Heart left ventricle (tissue), 16 donors: ENCODE measurements at places on chromosomes 11 and 22.

- DNase-seq, result no peak
Measured at GRCh38 chr11:9550191-9550628, 23.3 kb upstream of the WEE1 start.

DNA sequence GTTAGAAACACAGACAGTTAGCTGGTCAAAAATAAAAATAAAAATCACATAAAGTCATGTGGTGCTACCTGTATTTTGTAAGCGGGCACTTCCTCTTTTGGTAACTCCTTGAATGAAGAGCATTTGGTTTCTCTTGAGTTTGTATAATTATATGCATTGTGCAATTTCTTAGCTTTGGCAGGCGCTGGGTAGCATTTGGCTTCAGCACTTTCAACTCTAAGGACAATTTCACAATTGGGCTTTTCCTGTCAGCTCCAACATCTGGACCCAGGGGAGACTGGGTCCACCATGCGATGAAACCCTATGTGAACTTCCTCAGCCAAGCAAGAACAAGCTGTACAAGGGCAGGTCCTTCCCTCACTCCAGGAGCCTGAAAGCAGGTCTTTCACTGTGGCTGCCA lies 169.1 kb downstream of the RRAS2 start:
- no peak for DNase-seq

DNA sequence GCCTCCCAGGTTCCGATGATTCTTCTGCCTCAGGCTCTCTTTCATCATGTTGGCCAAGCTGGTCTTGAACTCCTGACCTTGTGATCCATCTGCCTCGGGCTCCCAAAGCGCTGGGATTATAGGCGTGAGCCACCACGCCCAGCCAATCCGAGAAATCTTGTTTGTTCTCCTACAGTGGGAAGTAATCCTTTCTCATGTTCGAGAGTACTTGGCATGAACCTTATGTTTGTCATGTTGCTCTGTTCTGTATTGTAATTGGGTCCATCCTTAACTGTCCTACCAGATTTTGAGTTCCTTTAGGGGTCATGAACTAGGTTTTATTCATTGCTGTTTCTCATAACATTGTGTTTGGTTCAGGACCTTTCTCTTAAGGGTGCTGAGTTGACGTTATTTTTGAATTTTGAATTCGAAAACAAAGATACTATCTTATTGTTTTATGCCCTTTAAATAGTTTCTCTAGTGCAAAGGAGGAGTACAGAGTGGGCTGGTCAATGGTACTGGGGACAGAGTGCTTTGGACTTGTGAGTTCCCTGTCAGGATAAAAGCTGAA lies 113.4 kb upstream of the RRM1 start:
- no peak for DNase-seq

- no peak for DNase-seq
Measured at GRCh38 chr22:50532824-50533796, 3.3 kb upstream of the TYMP start.

- no peak for DNase-seq
Measured at GRCh38 chr11:27995083-27995482, 112.9 kb downstream of the KIF18A start.

- DNase-seq, result no peak
Measured at GRCh38 chr11:101327908-101328307, 198.3 kb upstream of the PGR start.

- DNase-seq, result no peak
Measured at GRCh38 chr11:72179049-72179803, 12.7 kb upstream of the FOLR1 start.

GRCh38 chr11:118608360-118609227 lies 1.2 kb downstream of the PHLDB1 start:
- peak; percentile 88 for DNase-seq

DNA sequence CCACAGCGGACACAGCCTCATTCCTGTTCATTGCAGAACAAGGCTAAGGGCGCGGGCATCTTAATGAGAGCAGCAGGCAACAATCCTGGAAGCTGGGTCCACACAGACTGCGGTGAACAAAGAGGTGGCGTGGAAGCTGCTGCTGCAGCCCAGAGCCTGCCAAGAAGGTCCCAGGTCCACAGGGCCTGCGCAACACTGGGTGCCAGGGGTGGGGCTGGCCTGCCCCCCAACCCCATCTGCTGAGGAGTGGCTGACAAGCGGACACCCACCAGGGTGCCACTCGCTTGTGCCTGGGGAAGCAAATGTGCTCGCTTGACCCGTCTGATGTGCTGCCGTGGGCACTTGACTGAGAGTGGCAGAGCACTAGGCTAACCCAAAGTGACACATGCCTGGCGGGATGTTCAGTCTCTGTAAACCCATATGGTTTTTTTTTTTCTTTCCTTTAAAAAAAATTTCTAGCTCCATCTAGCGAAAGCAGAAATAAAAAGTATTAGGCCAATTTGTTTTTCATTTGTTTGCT lies 83.2 kb upstream of the PITPNB start:
- DNase-seq, result no peak

GRCh38 chr11:2517016-2517385 lies 72.2 kb downstream of the KCNQ1 start:
- DNase-seq, result no peak

- peak; percentile 93 for DNase-seq
Measured at GRCh38 chr11:46392421-46393230, 1.1 kb upstream of the CHRM4 start.

DNA sequence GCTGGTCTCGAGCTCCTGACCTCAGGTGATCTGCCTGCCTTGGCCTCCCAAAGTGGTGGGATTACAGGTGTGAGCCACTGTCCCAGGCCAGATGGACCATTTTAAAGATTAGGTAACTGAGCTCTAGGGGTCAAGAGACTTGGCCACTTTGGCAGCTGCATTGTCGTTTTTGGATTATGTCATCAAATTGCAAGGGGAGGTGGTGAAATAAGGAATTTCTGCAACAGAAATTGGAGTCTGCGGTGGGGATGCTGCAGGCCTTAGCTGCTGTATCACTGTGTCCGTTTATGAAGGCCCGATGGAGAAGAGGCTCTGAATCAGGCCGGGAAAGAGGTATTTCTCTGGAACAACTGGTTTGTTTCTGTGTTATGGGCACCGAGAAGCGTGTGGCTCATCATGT lies 34.6 kb downstream of the PTPRJ start:
- no peak for DNase-seq

GRCh38 chr22:32628628-32629572 lies 154.3 kb downstream of the FBXO7 start:
- no peak for DNase-seq

DNA sequence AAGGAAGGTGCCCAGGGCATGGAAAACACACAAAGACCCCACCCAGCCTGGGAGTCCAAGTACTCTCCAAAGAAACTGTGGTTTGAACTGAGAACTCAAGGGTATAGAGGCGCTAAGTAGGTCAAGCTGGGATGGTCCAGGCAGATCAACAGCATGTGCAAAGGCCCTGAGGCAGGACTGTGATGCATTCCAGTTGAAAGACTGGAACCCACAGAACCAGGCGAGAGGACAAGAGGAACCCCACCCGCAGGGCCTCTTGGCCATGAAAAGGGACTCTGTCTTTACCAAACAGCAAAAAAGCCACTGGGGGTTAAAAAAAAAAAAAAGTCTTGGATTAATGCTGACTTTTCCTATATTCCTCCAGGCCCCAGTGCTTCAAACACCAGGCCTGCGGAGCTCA lies 14.3 kb downstream of the CARD10 start:
- no peak for DNase-seq

GRCh38 chr11:19880088-19880345 lies 167.4 kb downstream of the NAV2 start:
- no peak for DNase-seq

- DNase-seq, result no peak
Measured at GRCh38 chr22:47286590-47286989, 524.1 kb downstream of the TBC1D22A start.

DNA sequence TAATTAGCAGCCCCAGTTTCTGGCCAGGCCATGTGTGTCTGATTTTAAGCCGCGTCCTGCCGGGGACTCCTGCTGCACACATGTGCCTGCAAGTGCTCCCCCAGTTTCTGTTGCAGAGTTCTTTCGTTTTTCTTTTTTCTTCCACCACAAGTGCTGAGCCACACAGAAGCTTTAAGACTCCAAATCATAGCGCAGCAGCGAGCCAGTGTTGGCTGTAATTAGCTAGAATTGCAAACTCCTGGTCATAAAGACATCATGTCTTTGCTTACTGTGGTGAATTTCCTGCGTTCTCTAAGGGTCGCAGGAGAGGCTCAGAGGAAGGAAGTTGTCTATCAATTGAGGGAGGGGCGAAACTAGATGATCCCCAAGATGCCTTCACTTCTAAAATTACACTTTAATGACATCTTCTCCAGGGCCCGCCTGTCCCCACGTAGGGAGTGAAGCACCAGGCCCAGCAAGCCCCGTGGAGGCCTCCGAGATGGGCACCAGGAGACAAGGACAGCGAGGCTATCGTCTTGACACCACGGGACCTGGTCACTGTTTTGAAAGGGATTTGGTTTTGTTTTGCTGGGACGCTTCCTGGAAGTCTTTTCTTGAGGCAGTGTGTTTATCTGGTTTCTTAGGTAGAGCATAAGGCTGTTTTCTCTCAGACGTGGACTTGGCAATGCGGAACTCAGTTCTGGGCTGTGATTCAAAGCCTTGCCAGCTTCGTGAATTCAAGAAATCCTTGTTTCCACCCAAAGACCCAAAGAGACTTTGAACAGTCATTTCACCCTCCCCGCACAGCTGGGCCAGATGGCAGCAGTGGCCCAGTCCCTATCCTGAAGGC lies 71.8 kb downstream of the UBASH3B start:
- no peak for DNase-seq

GRCh38 chr11:27786331-27786730 lies 86.1 kb upstream of the BDNF start:
- DNase-seq, result no peak

- peak; percentile 29 for DNase-seq
Measured at GRCh38 chr22:33922349-33922681, 2.0 kb upstream of the LARGE1 start.

- no peak for DNase-seq
Measured at GRCh38 chr22:37805810-37806277, 1.9 kb upstream of the GCAT start.

GRCh38 chr11:346529-346928 lies 22.8 kb upstream of the B4GALNT4 start:
- no peak for DNase-seq

GRCh38 chr22:47153854-47154525 lies 391.5 kb downstream of the TBC1D22A start:
- DNase-seq, result no peak

DNA sequence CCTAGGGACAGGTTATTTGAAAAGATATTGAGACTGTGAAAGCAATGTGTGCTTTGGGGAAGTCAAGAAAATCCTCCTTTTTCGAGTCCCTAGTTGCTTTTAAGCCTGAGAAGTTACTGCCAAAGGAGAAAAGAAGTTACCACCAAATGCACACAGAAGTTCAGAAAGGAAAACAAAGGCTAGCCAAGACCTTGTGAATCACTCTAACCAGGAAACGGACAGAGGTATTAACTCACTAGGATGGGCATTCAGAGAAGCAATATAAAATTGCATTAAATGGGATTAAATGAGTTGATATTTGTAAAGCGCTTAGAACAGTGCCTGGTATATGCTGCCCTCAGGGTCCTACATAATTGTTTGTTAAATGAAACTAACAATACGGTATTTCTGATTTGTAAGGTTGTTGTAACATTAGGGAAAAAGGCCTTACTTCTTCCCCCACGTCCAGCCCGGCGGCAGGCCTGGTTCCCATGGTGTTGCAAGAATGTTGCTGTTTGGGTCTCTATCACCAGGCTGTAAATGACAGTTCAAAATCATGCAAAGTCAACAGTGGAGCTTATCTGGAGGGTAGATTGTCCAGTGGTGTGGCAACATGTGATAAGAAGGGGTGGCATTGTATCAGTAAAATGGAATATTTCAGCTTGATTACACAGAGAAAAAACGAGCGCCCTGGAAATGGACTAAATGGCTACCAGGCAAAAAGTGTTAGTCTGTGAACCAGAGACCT lies 7.1 kb downstream of the TMA7B start:
- no peak for DNase-seq

DNA sequence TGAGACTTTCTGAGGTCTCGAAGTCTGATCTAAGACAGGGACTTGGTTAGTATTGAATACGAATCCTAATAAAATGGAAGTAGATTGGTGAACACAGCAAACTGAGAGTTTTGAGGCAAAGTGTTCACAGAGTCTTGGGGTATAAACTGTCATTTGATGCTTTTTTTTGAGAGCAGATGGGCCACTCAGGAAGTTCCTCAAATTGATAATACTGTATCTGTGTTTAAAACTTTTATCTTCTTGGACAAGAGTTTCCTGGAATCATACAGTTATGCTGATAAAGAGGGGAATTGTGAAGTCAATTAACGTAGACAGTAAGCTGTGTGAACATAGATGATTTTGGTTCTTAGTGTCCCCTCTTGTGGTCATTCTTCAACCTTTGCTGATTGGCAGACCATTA lies 80.0 kb upstream of the CLPB start:
- DNase-seq, result no peak

DNA sequence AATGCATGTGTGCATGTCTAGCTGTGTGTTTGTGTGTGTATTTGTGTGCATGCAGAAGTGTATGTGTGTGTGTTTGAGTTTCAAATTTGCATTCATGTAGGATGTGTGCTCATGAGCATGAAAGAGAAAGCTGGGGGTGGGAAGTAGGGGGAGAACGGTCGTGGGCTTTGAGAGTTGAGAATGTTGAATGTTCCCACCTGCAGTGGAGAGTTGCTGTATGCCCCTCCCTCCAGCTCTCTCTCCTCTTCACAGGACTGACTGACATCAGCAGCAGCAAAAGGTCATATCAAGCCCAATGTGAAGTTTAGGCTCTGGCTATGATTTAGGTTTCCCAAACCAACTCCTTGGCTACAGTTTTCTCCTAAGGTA lies 63.8 kb upstream of the RRAS2 start:
- DNase-seq, result no peak

GRCh38 chr11:46920755-46921154 lies 2.4 kb upstream of the LRP4 start:
- peak; percentile 74 for DNase-seq

GRCh38 chr11:78946945-78947902 lies 372.6 kb upstream of the NARS2 start:
- DNase-seq, result no peak

DNA sequence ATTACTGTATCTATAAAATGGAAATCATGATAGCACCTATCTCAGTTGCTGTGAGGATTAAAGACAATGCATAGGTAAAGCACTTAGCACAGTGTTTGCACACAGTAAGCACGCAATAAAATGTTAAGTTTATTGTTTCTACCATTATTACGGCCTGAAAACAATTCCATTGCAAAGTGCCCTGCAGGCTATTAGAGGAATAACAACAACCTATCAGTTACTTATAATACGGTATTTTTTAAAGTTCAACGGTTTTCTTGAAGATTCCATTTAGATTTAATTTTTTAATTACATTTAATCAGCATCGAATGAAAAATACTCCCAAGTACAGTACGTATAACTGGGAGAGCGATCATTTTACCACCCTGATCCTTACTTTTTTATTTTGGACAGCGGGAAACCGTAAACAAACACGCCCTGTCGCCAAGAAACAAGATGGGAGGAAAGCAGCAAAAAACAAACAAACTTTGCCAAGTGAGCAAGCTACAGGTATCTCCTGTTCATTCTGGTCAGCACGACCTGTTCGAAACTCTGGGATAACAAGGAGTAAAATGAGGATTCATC lies 893 bp downstream of the SLC36A4 start:
- DNase-seq, result no peak
